Cortex of kidney (tissue), 1 donor: ENCODE measurements at places on chromosomes 1 and 21.

DNA sequence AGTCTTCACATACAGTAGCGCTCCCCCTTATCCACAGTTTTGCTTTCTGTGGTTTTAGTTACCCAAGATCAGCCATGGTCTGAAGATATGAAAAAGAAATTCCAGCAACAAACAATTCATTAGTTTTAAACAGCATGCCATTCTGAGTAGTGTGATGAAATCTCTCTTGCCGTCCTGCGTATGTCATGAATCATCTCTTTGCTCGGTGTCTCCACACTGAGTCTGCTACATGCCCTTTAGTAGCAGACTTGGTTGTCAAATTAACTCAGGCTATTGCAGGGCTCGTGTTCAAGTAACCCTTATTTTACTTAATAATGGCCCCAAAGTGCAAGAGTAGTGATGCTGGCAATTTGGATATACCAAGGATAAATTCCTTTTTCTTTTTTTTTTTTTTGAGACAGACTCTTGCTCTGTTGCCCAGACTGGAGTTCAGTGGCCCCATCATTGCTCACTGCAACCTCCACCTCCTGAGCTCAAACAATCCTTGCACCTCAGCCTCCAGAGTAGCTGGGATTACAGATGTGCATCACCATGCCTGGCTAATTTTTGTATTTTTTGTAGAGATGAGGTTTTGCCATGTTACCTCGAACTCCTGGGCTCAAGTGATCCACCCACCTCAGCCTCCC, 22.6 kb downstream of the PHACTR4 start:
- DNase-seq = no peak

GRCh38 chr1:79708646-79709265, 702.2 kb upstream of the ADGRL4 start:
- no peak for DNase-seq

DNA sequence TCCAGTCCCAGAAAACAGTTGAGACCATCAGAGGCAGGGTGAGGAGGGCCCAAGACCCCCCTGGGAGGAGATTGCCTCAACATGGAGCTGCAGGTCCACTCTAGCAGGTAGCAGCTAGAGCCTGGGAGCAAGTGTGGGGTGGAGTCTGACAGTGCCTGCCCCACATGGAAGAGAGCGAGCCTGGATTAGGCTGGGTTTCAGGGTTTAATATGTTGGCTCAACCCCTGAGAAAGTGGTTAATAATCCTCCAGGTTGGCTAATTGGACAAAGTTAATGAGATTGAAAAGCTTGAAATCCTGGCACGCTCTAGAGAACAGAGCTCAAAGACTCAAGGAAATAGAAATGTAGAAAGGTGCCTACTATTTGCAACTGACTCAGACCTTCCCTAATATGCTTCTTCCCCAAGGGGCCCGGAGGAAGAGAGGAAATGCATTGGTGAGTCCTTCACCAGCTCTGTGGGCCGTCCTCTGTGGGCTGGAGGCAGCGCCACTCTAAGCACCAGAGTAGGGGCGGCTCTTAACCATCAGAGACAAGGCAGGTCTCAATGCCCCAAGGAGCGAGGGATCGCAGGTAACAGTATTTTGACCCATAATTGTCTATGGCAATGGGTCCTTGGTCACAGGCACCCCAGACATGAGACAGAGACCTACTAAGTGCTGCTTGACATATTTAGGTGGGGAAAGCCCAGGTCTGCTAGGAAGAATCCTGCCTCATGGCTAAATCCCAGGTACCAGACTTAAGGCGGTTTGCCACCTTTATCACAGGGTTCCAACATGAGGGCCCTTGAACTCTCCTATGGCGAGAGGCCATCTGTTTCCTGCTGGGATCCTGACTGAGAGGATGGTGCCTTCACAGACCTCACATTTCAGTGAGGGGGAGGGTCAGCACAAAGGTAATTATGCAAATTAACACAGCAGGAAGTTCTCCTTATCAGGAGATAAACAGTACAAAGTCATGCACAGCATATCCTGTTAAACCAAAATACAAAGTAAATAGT, 33.8 kb downstream of the RSPH1 start:
- no peak for DNase-seq

- DNase-seq = no peak
Measured at GRCh38 chr1:24190983-24191461, 3.9 kb upstream of the IFNLR1 start.

DNA sequence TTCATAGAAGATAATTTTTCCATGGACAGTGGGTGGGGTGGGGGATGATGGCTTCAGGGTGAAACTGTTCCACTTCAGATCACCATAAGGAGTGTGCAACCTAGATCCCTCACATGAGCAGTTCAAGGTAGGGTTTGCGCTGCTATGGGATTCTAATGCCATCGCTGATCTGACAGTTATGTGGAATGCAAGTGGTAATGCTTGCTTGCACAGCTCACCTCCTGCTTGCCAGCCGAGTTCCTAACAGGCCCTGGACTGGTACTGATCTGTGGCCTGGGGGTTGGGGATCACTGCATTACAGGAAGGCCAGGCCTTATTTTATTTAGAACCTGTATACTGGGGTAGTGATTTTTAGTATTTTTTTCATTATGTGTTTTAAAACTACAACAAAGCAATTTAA, 22.0 kb downstream of the MAN1A2 start:
- DNase-seq = no peak

DNA sequence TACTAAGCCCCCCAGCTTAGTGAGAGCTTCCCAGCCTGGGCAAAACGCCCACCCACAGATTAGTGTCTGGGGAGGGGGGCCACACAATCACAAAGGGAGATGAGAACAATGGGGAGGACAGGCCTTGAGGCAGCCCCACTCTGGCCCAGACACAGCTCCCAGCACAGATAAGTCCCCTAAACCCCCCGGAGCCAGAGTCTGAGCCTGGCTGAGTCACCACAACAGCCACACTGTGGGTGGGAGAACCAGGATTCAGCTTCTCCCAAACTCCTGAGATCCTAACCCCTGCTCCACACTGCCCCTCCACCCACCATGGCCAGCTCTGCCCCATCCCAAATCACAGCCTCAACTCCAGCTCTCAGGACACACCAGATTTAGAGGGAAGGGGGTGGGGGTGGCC, 4.2 kb downstream of the NECTIN4 start:
- no peak for DNase-seq

GRCh38 chr1:4736254-4736653, 81.8 kb downstream of the AJAP1 start:
- DNase-seq = no peak

DNA sequence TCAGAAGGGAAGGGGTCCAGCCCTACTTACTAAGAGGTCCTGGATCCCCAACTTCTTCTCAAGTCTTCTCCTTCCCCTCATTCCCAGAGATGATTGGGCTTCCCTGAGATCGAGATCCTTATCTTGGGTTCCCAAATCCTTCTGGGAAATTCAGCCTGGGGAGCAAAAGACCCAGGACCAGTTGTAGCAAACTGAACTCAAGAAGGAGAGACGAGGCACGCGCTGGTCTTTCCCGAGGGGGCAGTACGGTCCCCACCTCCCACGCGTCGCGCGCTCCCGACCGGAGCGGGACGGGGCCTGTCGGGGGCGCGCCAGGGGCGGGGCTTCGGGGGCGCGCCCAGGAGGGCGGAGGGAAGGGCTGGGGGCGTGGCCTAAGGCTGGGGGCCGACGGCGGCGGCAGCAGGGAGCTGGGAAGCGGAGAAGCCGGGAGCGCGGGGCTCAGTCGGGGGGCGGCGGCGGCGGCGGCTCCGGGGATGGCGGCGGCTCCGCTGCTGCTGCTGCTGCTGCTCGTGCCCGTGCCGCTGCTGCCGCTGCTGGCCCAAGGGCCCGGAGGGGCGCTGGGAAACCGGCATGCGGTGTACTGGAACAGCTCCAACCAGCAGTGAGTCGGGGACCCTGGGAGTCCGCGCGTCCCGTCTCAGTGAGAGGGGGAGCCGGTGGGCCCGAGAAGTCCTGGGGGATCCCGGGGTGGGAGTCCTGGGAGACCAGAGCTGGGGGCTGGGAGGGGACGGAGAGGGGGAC, at the start of gene EFNA3:
Gene EFNA3 (plus strand): TSS at position 369 of the 741 bp plus-strand sequence. CDS start 105 bp downstream, at position 474.
- no peak for DNase-seq

GRCh38 chr1:189623336-189623735, 854.3 kb downstream of the BRINP3 start:
- DNase-seq = no peak

GRCh38 chr1:30400507-30400906, 322.9 kb downstream of the MATN1 start:
- DNase-seq = no peak

DNA sequence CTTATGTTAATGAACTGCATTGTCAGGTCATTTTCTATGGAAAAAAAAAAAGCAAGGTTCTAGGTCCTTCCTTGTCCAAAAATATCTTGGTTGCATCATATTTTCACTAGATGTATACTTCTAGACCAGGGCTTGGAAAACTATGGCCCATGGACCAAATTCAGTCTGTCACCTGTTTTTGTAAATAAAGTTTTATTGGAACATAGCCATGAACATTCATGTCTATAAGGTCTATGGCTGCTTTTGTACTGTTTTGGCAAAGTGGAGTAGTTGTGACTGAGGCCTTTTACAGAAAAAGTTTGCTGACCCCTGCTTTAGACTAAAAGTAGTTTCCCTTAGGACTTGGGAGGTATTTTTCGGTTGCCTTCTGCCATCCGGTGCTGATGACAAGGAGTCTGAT, 19.2 kb upstream of the PLA2G2E start:
- DNase-seq = no peak

DNA sequence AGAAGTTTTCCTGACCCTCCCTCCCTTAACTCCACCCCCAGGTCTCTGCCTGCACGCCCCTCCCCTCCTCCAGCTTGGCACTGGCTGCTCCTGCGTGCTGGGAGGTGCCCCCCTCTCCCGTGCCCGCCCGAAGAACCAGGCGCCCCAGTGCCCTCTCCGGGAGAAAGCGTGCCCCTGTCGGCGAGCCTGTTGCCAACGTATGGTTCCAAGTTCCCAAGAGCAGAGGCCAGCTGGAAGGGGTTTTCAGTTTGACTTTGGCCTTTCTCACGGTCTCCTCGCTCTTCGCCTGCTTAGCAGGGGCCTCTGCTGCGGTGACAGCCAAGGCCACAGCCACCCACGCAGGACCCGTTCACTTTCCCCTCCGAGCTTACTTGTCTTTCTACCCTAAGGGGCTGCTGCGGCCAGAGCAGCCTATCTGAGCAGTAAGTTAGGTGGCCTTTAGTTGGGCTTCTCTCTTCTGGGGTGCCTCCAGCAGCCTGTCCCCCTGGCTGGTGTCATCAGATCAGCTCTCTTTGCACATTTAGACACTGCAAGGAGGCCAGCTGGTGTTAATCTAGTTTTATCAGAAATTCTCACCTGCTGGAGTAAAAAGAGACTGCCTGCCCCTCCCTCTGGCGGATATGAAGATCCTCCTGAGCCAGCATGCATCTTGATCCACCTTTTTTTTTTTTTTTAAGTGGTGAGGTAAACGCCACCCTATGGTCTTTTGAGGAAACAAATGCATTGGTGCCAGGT, 1.5 kb downstream of the STUM start:
- DNase-seq = no peak

- DNase-seq = no peak
Measured at GRCh38 chr1:67811781-67812180, 21.5 kb downstream of the GNG12 start.

- no peak for DNase-seq
Measured at GRCh38 chr1:106620521-106620954, 435.9 kb upstream of the PRMT6 start.

DNA sequence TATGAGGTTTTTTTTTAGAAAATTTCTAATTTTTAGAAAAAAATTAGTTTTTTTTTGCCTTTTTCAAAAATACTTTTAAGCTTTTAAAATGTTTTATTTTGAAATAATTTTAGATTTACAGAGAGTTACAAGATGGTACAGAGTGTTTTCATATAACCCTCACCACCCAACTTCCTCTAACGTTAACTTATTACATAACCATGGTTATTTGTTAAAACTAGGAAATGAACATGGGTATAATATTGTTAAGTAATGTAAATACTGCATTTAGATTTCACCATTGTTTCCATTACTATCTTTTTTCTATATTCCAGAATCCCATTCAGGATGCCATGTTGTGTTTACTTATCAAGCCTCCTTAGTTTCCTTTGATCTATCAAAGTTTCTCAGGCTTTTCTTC, 45.2 kb upstream of the ST6GALNAC3 start:
- no peak for DNase-seq

GRCh38 chr1:207495801-207496792, at the start of gene CR1:
TSS of gene CR1 (plus strand) at chr1:207496157. CDS start at chr1:207496268, 111 bp downstream.
- DNase-seq = no peak

DNA sequence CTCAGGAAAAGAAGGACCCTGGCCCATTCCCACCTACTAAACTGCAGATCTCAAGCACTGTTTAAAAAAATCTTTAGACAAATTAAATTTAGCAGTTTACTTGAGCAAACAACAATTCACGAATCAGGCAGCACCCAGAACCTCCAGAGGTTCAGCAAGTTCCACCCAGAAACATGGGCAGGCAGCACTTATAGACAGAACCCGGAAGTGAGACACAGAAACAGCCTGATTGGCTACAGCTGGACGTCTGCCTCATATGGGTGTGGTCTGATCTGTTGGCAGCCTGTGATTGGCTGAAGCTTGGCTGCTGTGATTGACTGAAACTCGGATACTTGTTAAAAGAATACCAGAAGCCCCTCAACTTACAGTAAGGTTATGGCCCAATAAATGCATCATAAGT, 34.7 kb upstream of the COL6A2 start:
- DNase-seq = no peak

DNA sequence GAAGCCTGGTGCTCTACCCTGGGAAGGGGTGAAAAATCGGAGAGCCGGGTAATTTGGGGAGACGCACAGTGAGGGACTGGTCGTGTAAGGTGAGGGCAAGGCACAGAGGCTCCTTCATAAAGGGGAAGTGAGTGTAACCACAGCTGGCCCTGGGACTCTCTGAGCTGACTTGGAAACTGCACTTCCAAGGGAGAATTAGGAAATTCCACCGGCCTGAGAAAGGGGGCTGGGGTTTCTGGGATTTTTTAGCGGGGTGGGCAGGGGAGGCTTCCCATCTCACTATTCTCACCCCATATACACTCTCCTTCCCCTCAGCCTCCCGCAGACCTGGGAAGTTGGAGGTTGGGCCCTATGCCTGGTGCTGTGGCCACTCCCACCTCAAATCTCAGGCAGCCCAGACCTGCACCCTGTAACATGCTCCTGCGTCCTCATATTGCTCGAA, 88.3 kb upstream of the IPO9 start:
- no peak for DNase-seq

DNA sequence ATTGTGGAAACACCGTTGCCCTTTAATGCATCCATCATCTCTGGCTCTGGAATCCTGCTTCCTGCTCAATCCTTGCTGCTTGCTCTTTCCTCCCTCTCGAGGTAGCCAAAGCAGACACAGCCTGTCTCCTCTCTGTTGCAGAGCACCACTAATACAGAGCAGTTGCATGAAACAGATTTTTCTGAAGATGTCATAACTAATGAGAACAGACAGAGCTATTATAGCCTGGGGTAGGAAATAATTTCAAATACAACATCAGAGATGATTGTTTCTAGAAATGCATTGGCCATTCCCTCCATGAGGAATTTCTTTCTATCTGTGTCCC, 23.3 kb upstream of the ACBD6 start:
- no peak for DNase-seq

DNA sequence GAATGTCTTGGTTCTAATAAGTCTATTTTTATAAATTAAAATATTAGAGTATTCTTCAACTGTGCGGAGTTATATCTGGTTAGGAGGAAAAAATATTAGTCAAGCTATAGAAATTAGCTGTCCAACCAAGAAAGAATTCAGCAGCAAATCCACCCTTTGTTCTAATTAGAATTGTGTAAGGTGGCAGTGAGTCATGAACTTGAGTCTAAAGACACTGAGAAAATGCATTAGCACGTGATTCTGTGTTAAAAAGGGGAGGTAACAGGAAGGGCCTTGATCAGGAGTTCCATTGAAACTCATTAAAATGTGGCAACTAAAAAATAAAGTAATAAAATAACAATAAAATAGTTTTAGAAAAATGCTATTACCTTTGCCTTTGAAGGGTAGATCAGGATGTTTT, 398.2 kb upstream of the RGS18 start:
- no peak for DNase-seq

GRCh38 chr1:179588425-179589024, 3.1 kb upstream of the TDRD5 start:
- no peak for DNase-seq
